NCI-H748 treated with DMSO at 0.1 percent for 48 hours (cell line): ENCODE measurements at places on chromosomes 3 and 15.

DNA sequence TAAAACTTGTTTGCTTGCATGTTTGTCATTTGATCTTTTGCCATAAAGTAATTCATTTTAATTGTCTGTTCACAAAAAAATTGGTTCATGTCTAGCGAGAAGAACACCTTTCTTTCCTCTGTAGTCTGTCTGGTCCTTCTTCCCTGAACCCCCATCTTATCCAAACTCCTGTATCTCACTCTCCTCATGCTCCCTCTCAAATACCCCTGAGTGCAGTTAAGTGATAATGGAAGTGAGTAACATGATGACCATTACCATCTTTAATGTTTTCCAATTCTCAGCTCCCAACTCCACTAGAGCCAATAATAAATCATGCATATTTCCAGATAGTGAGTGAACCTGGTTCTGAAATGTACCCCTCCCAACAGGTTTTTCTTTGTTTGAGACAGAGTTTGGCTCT is 14.2 kb upstream of the KCNMB3 start:
- no peak for DNase-seq

DNA sequence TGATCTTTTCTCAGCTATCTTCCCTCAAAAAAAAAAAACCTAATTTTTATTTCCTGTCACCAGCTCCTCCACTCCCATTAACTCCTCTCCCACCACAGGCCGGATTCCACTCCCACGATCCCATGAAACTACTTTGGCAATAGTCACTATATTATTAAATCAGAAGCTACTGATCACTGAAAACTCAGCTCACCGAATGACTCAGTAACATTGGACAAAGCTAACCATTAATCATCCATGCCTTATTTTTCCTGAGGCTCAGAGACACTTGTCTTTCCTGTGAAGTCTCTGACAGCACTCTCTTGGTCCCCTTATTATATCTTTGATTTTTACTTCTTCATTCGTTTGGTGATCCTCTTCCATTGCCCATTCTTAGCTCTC is 260.2 kb downstream of the CGGBP1 start:
- DNase-seq: no peak

DNA sequence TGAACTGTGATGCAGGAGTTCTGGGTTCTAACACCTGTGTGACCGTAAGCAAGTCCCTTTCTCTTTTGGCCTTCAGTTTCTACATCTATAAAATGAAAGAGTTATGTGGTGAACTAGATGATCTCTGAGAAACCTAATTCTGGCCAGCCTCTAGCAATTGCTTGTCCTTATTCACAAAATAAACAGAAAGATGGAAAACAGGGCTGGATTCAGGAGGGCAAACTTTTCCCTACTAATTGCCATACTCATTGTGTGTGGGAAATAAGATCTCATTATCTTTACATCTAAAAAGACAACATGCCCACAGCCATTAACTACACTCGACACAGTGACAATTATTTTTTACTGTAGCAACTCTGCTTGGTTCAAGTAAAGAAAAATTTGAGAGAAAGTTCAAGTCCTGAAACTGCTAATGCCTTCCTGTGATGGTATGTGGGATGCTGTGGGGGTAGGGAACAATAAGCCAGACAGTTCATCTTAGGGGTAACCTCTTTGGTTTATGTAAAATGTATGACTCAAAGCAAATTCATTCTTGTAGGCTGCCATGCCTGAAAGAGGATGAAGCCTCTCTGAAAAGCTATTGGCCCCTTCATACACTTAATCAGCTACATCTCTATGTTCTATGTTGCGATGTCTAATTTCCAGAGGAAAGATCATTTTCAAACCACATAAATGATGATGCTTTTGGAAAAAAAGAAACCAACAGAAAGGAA is 177.6 kb upstream of the BCL6 start:
- no peak for DNase-seq

- DNase-seq: no peak
These were observed 70.7 kb upstream of the KCNMB2 start for GRCh38 chr3:178465260-178466180.

- DNase-seq: no peak
These were observed 271.8 kb downstream of the ZIC1 start for GRCh38 chr3:147680837-147681483.

GRCh38 chr15:51955504-51955903 is 16.1 kb downstream of the LEO1 start:
- no peak for DNase-seq

- DNase-seq: peak; percentile 65
These were observed 165.3 kb upstream of the TBL1XR1 start for GRCh38 chr3:177362626-177363025.

GRCh38 chr15:85771271-85771670 is 23.5 kb downstream of the KLHL25 start:
- DNase-seq: no peak

- DNase-seq: no peak
These were observed 50.1 kb downstream of the C3orf20 start for GRCh38 chr3:14725013-14725412.

GRCh38 chr3:127595303-127595702 is 2.9 kb upstream of the MCM2 start:
- DNase-seq: no peak

GRCh38 chr15:27933562-27933961 is 165.6 kb downstream of the OCA2 start:
- DNase-seq: no peak

- no peak for DNase-seq
These were observed 19.5 kb downstream of the PPCDC start for GRCh38 chr15:75042730-75043508.

- no peak for DNase-seq
These were observed 247.6 kb upstream of the SOX2 start for GRCh38 chr3:181464033-181464694.

DNA sequence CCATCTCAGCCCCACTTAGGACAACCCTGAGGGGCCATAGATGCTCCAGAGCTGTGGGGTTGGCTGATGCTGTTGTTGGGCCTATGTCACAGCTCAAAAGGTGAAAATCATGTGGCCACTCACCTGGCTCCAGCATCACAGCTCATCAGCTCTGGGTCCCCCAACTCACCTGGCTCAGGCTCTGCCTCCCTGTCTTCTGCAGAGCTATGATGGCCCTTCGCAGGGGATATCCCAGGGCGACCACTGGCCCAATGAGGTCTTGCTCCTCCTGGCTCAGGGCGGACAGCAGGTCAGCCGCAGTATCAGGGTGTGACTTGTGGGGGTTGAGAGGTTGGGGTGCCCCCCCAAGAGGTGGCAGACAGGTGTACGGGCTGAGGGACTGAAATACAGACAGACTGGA is 15.7 kb downstream of the UBAP1L start:
- DNase-seq: no peak

- DNase-seq: no peak
These were observed 11.3 kb downstream of the TMEM266 start for GRCh38 chr15:76070921-76071635.

DNA sequence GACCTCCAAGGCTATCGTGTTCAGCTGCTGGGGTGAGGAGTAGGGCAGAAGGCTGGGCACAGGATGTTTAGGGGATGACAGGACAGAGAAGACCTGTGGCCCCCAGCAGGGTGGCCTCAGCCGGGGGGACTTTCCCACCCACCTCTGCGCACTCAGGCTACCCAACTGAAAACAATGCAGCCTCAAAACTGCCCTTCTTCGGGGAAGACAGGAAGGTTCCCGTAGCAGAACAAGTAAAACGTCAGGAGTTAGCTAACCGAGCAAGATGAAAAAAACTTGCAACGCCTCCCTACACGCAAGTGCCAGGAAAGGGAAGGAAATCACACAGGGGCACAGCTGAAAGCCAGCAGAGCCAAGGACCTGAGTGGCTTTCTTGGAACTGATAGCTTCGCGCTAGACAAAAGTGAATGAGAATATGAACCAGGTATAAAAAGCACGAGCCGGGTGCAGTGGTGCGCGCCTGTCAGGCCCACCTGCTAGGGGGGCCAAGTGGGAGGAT is 38.4 kb upstream of the FURIN start:
- no peak for DNase-seq
